ENCODE measurements at places on chromosomes 4 and X. TPM values are rescaled to one million over a fixed set of nuclear protein-coding genes. Genes with fewer than 3 reads are reported as not detected.

Gene FRYL
- 111 TPM for total RNA-seq

Gene MTTP
- total RNA-seq = not detected

Gene CXCL10
- not detected for total RNA-seq

Gene IDUA
- 74.8 TPM for total RNA-seq

Gene PHKA2
- 45.7 TPM for total RNA-seq

Gene C1QTNF7
- not detected for total RNA-seq

Gene TCEAL5
- not detected for total RNA-seq

Gene BST1
- 0.49 TPM for total RNA-seq

Gene ANXA10
- not detected for total RNA-seq

Gene F8A3
- 9.7 TPM for total RNA-seq

Gene GRIA3
- total RNA-seq = not detected

Gene SPANXN1
- not detected for total RNA-seq

Gene GRIPAP1
- 100 TPM for total RNA-seq

- DNase-seq = no peak
Observed at GRCh38 chrX:9980927-9981326, 13.8 kb downstream of the CLDN34 start.

- no peak for DNase-seq
Observed at GRCh38 chr4:70640192-70640591, 11.6 kb downstream of the ENAM start.

DNA sequence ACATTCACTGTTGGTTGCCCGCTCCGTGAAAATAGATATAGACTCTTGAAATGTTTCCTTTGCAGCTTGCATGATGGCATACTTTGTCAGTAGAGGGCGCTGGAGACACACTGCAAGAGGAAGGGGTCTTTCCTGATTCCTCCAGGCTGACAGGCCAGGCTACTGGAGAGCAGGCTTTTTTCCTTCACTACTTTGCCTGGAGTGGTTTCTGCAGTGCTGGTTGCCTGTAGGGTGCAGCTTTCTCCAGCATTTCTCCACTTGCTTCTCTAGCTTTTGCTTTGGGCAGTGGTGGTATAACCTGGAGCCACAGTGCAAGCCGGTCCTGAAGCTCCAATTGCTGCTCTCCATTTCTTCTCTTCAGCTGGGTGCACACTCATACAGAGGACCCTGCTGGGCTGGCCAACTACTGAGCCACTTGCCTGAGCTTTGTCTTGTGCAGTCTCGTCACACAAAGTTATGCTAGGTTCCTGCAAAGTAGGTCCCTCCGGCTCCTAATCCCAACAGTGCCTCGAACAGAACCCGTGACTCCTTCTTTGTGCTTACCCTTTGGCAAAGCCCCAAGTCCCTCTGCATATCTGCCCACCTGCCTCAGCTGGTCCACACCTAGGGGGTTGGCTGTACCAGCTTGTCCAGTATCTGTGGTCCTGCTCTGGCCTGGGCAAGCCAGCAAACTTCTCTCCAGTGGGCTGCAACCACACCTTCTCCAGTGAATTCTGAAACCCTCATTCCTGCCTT lies 46.3 kb downstream of the RASSF6 start:
- DNase-seq = no peak

GRCh38 chr4:122591196-122591595 lies 29.7 kb downstream of the IL21 start:
- DNase-seq = no peak

DNA sequence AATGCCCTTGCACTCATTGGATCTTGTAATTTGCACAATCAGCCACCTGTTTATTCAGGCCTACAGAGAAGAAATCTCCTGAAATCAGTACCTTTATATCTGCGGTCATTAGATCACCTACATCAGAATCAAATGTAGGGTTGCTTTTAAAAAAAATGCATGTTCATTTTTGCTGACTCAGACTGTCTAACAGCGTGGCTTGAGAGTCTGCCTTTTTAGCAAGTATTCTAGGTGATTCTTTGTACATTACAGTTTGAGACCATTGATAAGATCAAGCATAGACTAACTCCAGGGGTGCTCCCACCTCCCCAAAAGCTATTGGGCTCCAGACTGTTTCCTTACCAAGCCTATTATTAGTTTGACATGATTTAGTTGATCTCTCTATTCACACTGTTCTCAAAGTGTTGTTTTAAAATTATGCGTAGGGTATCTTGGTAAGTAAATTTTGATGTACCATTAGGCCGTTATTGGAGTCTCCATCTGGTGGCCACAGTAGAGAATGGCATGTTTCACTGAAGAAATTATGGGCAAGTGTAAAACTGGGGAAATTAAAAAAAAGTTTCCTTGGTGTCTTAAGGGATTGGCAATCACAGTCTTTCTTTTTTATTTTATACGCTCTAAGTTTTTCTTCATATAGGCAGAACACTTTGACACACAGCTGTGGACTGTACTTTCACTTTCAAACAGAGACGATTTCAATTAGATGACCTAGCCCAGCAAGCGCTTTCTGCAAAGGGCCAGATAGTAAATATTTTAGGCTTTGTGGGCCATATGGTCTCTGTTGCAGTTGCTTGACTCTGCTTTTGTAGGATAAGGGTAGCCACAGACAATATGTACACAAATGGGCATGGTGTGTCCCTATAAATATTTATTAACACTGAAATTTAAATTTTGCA lies 33.7 kb upstream of the MSL3 start:
- peak; percentile 1 for DNase-seq

- DNase-seq = no peak
Observed at GRCh38 chrX:108091878-108092291, 307 bp downstream of the ATG4A start.

GRCh38 chrX:20212486-20213089 lies 54.1 kb downstream of the RPS6KA3 start:
- no peak for DNase-seq

- DNase-seq = no peak
Observed at GRCh38 chr4:38671592-38671940, 7.6 kb downstream of the KLF3 start.

GRCh38 chr4:74805601-74806000 lies 11.3 kb upstream of the BTC start:
- no peak for DNase-seq

DNA sequence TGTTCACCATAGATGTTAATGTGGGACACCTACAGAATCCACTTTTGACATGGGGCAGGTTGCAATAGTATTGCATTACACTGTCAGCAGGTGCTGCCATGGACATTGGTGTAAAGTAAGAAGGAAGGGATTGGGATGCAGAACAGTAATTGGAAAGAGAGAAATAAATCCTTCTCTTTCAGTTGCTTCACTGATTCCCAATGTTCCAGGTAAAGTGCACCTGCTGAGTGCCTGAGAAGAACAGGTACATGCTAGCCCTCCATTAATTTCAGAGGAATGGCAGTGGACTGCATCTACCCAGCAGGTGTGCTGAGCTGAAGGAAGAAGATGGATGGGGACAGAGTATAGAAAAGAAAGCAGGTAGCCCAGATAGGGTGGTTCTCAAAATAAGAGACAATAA lies 248.5 kb downstream of the TENM3 start:
- no peak for DNase-seq

DNA sequence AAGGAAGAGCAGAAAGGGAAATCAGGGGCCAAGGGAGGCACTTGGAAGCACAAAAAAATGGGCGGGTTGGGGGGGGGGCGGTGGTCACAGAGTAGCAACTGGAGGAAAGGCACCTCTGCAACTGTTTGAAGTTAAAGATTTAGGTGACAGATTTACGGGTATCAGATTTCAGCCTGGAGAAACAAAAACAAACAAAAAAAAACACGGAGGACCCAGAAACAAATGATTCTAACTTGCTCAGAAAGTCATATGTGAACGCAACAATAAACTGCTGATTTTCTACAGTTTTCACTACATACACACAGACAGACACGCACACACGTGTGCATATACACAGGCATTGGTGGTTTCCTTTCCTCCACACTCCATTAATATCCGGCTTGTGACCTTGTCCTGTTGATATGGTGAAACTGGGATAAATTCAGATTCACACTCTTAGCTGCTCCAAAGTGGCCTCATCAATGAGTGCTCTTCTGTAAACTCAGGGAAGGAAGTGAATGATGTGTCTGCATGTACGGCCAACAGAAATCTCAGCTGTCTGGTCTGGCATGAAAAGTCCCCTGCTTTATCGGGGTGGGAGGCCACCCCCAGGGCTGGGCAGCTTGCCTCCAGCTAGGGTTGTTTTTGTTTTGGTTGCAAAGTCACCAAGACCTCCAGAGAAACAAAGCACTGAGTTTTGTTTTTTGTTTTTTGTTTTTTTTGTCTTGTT lies 54.3 kb downstream of the CHST7 start:
- no peak for DNase-seq

GRCh38 chrX:111095974-111096895 lies at the start of gene PAK3:
Gene PAK3, plus strand, starts transcription at chrX:111096191. Its CDS starts 26,913 bp downstream, at chrX:111123104.
- peak; percentile 20 for DNase-seq

DNA sequence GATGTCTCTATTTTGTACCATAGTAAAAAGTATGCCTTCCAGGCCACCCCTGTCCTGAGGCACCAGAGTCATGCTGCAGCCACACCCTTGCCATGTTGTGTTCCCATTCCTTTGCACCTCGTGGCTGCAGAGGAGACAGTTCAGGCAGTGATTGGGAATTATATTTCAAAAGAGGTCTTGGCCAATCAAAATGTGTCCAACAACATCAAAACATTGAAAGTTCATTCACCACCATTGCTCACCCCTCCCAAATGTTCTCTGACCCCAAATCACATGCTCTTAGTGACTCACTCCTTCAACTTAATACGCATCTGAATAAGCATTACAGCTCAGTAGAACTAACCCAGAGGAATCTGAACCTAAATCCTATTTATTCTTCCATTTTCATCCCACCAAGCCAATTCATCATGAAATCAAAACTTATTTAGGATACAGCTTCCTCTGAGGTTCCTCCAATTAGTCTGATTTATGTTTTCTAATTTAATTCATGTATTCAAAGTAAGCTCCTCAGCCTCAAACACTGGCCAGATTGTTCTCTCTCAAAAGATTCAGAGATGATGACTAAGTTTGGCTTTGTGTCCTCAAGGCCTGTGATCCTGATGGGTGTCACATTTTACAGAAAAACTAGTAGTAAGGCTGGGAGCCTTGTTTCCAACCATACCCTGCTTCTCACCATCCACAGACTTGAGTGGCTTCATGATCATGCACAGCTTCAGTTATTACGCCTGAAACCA lies 323.2 kb upstream of the INTU start:
- DNase-seq = no peak

GRCh38 chr4:53376900-53377299 lies 541 bp upstream of the FIP1L1 start:
- DNase-seq = no peak

GRCh38 chr4:67885762-67886161 lies 2.0 kb upstream of the TMPRSS11D start:
- no peak for DNase-seq

DNA sequence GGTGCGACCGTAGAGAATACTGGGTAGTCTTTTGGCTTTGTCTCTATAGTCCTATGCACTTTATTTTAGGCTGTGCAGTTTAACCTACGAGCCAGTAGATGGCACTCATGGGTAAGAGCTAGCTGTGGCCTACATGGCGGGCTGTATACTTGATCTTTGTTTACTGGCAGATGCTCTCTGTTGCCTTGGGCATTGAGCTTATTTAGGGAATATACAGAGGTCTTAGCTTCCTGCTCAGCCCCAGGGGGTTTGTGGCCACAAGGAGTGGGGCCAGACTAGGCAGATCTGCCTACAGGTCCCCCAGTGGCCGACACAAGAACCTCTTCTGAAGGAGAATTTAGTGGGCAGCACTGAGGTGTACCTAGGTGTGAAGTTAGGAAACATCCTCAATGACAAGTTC lies 227.6 kb upstream of the HDX start:
- no peak for DNase-seq

GRCh38 chr4:36363024-36363423 lies 81.6 kb downstream of the DTHD1 start:
- no peak for DNase-seq

- DNase-seq = no peak
Observed at GRCh38 chr4:5050520-5051277, 581 bp upstream of the STK32B start.

DNA sequence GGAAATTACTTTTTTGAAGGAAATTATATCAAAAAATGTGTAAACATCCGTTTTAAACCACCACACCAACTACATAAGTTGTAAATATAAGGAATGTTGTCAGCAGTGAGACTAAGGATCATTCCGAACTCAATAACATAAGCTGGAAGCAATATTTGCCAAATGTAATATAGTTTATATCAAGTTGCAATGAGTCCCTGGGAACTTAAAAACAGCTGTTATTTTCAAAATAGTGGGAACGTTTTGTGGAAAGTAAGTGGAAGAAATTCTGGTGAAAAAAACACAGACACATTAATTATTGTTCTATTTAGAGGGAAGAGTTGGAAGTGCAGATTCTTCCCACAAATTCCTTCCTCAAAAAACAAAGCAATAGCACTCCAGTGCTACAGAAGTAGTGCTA lies 444.3 kb downstream of the NAP1L3 start:
- no peak for DNase-seq

DNA sequence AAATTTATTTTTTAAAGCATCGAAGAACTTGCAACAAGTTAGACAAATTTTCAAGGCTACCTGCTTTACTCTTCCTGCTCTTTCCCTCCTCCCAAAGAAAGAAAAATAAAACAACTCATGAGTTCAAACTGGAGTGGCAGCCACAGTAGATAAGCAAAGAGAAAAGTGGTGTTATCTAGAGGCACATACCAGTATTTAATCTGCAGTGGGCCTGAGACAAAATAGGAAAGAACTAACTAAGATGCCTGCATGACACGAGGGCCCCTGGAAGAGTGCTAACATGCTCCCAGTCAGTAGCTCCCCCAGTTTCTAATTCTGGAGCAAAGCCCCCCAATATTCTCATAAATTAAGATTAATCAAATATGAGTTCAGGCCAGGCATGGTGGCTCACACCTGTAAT lies 7.9 kb downstream of the ARL9 start:
- no peak for DNase-seq

- no peak for DNase-seq
Observed at GRCh38 chrX:29903360-29903759, 312.0 kb upstream of the MAGEB2 start.

- no peak for DNase-seq
Observed at GRCh38 chr4:176099314-176099713, 33.7 kb downstream of the WDR17 start.

DNA sequence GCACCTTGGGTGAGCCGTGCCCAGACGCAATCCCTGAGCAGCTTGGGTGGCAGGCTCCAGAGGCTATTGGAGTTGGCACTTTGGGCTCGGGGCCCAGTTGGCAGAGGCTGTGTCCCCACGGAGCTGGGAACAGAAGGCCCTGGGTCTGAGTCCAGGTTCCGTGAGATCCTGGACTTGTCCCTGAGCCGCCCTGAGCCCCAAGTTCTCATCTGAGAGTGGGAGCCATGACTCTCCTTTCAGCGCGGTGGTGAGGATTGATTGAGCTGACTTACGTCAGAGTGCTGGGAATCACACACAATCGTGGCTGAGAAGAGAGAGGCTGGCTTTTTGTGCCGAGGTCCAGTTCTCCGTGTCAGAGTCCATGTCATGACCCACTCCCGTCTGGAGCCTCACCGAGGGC lies 98.0 kb downstream of the PSAPL1 start:
- DNase-seq = no peak

DNA sequence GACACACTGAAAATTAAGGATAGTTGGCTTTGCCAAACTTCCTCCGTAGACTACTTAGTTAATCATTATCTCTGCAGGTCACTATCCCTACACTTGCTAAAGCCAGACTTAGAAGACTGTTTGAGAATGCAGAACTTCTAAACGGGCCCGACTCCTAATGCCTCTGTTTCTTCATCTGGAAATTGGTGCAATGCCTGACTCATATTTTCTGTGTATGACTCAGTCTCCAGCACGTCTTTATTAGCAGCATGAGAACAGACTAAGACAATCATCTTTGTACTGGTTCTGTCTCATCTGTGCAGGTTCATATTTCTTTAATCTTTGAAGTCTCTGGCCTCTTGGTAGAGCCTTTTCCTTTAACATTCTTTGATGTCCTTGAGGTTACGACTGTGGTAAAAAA lies 411.9 kb upstream of the ACTRT1 start:
- no peak for DNase-seq

- DNase-seq = no peak
Observed at GRCh38 chr4:4377732-4378460, 9.0 kb upstream of the NSG1 start.

Measured in naive thymus-derived CD8-positive, alpha-beta T cell (primary cell).